ENCODE measurements at places on chromosomes 2 and 18.

DNA sequence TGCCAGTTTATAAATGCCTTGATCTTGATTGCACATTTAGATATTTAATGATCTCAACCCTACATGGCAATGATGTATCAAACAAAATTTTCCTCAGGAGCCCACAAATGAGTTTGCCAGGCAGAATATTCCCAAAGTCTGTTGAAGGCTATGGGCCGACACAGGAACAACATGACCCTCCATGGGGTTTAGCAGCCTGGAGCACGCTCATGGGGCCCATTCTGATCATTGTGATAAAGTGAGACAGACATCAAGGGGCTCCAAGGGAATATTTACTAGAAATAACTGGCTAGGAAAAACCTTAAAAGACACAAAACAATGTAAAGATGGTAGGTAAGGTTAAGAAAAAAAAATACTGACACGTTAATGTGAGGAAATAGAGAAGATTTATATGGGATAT is 485.4 kb downstream of the PLCL1 start:
- no peak for DNase-seq

DNA sequence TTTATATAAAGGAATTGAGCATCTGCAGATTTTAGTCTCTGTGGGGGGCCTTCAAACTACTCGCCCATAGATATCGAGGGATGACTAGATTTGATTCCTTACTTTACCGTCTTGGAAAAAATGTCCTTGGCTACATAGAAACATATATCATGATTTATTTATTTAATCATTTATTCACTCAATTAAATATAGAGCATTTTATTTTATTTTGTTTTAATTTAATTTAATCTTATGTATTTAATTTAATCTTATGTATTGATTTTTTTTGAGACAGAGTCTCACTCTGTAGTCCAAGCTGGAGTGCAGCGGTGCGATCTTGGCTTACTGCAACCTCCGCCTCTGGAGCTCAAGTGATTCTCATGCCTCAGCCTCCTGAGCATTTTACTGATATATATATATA is 105.4 kb downstream of the SCN9A start:
- DNase-seq = no peak

- DNase-seq = no peak
Measured at GRCh38 chr2:19021100-19021476, 337.3 kb downstream of the OSR1 start.

DNA sequence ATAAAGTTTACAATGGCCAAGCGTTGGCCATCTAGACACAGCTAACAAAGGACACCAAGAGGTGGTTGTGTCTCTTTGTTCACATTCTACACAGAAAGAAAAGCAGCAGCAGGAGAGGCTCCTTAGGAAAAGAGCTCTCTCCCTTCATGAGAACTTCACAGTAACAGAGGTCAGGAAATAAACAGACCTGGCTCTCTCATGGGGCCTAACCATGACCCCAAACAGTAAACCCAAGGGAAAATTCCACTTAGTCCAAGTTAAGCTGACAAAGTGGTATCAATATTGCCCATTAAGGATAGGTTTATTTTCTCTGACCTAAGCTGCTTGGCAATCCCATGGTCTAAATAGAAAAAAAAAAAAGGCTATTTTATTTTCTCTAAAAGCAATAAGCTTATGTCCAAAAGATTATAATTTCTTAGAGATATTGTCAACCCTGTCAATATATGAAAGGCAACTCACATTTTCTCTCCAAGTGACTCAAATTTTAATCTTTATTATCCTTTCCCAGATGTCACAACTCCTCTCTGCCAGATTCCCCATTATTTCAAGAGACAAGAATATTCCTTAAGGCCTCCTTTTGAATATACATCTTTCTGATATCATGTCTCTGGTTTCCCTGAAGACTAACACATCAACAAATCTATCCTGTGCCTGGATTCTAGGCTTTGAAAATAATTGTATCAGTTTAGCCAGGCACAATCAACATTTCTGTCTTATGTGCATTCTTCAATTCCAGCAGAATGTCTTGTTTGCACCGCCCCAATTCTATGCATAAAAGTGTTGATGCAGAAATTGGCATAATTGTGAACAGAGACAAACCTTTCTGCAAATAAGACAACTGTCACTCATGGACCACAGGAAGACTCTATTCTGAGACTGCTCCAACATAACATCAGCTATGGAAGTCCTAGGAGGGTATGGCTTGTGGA is 91.1 kb downstream of the UPP2 start:
- no peak for DNase-seq

GRCh38 chr2:177221970-177222369 is 9.4 kb downstream of the HNRNPA3 start:
- DNase-seq = no peak

GRCh38 chr18:74430806-74431571 is 26.1 kb downstream of the DIPK1C start:
- DNase-seq = peak; percentile 12

DNA sequence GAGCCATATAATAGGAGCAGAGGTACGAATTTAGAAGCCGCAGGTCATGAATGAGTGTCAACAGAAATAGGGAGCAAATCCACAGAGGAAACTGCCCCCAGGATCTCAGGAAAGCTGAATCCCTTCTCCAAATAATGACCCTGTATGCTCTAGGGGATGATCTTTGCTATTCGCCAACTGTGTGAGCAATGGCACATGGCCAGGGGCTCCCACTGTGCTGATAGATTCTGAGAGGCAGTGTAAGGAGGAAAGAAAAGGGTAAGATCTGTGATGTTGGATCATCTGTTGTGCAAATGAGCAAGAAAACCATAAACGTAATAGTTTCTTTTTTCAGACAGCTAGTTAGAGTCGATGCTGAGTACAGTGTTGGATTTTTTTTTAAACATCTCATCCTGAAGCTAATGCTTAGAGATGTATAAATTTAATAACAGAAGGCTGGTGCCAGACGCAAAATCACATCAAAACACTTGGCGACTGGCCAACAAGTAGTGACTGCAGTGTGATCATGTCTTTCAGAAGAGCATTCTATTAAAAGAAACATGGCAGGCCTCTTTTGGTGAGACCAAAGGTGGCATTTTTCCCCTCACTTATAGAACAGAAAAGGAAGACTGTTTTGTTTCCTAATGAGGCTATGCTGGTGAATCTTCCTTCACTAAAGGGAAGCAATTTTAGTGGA is 77.4 kb downstream of the ABCA12 start:
- DNase-seq = peak; percentile 70

Measured in NCI-H524 treated with DMSO at 0.1 percent for 48 hours (cell line).